Stimulated activated CD4-positive, alpha-beta T cell treated with anti-CD3 and anti-CD28 coated beads, TNF-alpha, amount 100 ng/mL, for 48 hours (primary cell): ENCODE measurements at places on chromosomes 7 and 10.

GRCh38 chr7:149005427-149006344 lies 22.6 kb downstream of the PDIA4 start:
- peak; percentile 72 for DNase-seq

- DNase-seq = no peak
Observed at GRCh38 chr7:106255246-106255645, 29.5 kb downstream of the NAMPT start.

DNA sequence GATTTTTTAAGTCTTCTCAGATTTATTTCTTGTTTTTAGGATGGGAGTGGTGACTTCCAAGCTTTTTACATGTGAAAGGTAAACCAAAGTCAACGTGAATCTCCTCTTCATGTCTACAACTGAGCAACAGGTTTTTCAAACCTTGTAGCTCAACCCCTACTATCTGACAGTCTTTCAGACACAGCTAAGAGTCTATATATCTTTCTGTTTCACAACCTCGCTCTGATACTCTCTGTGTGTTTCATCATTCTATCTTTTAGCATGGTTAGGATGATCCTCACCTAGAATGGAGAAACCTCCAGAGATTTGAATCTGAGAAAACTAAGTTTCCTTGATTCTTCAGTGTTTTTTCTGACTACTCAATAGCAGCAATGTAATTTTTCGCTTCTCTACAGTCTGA lies 96.1 kb downstream of the EPDR1 start:
- no peak for DNase-seq

DNA sequence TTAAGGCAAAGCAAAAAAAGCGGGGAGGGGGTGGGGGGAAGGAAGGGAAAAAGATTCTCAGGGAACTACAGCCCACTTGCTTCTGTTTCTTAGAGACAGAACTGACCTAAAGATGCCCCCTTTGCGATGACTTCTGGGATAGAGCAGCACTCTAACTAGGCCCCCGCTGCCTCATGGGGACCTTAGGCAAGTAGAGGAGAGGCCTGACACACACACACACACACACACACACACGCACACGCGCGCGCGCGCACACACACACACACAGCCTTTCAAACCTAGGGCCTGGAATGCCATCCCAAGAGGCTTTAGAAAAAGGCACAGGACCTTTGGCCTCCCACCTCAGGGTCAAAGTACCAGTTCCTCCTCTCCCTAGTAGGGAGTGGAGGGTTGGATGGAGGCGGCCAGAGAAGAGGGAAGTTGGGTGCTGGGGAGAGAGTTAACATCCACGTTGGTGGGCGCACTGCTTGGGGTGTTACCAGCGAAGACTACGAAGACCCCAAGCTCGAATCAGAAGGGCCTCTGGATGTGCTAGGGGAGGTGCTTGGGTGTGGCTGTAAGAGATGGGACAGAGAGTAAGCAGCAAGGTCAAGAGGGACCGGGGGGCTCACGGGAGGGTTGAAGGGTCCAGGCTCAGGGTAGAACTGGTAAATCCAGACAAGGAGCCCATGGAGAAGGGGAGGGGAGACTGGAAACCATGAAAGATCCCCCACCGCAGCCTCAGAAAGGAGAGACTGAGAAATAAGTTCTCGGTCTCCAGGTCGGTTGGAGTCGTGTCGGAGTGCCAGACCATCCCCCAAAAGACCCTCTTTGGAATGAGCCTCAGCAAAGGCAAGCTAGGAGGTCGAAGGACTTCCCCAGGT lies 1.2 kb upstream of the COL1A2 start:
- DNase-seq = no peak

GRCh38 chr7:69246758-69247157 lies 351.5 kb upstream of the AUTS2 start:
- DNase-seq = no peak

DNA sequence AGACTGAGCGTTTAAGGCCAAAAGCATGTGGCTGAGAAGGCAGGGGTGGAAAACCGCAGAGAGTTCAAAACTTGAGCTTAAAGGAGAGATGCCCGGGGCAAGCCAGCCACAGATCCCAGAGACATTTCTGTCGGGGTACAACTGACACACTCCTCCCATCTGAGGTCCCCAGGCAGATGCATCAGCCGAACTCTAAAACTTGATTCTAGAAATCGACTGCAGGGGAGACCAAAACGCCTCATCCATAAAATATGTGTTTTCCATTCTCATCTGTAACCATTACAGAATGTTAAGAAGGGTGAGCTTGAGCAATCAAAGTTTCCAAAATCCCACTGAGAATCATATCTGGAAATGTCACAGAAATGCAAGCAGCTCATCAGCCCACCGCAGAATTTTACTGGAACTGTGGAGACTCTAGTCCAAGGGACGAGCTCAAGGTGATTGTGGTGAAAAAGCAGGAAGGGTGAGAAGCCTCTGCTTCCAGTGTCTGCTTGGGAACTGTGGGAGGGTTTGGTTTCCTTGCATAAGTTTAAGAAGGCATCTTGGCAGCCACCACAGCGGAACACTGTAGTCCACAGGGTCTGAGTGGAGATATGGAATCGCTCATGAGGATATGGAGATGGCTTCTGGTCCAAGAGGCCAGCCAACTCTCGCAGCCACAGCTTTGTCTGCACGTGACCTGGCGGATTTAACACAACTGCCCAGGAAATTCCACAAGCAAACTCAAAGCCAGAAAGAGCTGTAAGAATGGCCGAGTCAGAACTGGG lies 249.2 kb downstream of the SFMBT2 start:
- DNase-seq = no peak

GRCh38 chr7:99392659-99393354 lies 15.6 kb downstream of the PDAP1 start:
- peak; percentile 66 for DNase-seq

GRCh38 chr10:94397549-94398370 lies 4.6 kb upstream of the TBC1D12 start:
- DNase-seq = no peak

- DNase-seq = no peak
Observed at GRCh38 chr10:68727146-68727545, 6.1 kb downstream of the CCAR1 start.

DNA sequence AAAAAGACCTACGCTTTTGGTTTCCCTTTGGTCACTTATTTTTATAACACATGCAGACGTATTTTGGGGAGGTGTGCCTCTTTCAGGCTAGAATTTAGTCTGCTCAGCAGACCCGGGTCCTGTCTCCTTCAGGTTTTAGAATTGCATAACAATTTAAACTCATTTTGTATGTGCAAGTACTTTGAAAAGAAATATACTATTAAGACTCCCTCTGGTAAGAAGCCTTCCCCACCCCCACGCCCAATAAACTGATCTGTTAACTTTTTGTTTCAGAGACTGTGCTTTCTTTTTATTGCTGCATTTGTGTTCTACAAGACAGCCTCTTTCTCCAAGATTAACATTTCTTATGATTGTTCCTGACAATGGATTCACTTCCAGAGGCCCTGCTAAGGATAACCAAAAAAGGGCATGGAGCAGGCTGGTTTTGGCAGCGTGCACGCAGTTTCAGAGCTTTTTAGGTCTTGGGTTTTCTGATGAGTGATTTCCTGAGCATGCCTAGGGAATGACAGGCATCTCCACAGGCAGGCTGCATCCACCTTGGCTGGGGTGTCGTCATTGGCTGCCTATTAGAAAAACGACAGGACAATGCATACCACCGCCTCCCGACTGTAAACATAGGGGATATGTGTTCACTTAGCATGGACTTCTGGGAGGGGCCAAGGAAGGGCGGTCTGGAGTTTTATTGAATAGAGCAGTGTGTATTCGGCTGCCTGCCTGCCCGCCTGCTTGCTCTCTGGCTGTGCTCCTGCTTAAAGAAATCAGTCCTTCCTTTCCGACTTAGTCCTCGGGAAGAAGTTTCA lies at the start of gene CALD1:
Gene CALD1 (plus strand): TSS at position 694 of the 800 bp plus-strand sequence. CDS start 88,100 bp downstream, outside the sequence.
- DNase-seq = no peak

GRCh38 chr7:293681-294439 lies 3.9 kb downstream of the FOXL3 start:
- DNase-seq = no peak

DNA sequence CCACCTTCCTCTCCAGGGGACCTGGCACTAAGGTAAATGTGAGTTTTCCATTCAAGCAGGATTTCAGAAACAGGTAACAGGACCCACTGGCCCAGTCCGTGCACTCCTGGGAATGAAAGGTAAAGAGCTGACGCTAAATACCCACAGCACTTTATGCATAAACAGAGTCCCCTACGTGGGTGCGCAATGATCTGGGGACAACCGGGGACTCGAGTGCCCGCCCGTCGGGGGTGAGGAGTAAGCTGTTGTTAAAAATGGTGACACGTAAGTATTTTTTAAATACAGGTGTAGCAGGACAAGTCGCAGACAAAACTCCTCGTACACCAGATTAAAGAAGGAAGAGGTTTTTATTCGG lies 47.2 kb upstream of the PPP2R2D start:
- DNase-seq = no peak

- DNase-seq = no peak
Observed at GRCh38 chr10:126373972-126374371, 14.3 kb downstream of the ADAM12 start.

GRCh38 chr7:46432708-46433107 lies 511.6 kb upstream of the IGFBP3 start:
- no peak for DNase-seq

DNA sequence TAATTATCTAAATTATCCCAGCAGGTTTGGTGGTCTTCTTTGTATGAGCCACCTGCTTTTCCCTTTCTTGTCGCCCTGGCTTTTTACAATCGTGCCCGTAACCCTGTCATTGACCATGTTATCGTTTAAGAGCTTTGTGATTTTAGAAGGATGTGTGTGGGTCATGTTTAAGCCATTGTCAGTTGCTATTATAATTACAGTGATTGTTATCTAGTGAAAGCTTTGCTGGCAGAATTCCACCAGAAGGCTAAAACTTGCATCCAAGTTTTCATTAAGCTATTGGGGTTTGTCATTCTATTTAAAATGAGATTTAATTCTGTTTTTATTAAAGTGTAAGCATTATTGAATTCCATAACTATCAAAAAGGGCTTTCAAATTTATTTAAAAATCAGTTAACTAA lies 354.2 kb upstream of the TMEM229A start:
- DNase-seq = no peak

DNA sequence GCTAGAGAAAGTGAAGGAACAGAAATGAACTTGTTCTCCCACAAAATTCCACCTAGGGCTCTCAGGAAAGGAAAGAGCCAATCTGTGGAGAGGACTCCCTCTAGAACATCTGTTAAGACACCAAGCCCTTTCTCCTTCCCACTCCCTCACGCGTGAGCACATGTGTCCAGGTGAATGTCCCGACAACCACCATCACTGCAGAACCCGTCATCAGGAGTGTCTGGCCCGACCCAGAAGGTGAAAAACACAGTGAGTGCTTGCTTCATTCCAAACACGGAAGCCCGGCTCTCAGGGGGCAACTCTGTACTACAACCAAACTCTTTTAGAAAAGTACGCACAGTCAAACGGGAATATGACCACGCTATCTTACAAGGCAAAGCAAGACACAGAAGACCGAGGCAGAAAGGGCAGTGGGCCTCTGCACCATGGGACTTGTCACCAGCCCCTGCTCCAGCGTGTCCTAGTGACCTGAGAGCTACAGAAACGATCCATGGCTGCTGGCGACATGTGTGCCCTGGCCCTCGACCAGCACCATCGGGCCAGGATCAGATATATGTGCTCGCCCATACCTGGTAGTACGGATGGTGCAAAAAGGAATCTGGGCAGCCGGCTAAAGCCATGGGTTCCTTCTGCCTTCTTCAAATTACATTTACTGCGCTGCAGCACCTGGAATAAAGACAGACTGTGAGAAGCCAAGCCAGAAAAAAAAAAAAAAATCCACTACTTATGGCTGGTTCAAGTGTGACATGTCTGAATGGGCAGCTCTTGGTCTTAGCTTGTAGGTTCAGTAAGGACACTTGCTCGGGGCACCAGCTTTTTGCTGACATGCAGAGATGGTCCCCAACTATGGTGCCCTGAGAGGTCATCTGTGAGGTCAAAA lies 50.8 kb downstream of the GRB10 start:
- no peak for DNase-seq

GRCh38 chr10:100847440-100847839 lies 65.3 kb upstream of the SLF2 start:
- DNase-seq = peak; percentile 66
